ENCODE measurements at places on chromosomes 7 and 10. TPM values are rescaled to one million over a fixed set of nuclear protein-coding genes. Genes with fewer than 3 reads are reported as not detected.

DNA sequence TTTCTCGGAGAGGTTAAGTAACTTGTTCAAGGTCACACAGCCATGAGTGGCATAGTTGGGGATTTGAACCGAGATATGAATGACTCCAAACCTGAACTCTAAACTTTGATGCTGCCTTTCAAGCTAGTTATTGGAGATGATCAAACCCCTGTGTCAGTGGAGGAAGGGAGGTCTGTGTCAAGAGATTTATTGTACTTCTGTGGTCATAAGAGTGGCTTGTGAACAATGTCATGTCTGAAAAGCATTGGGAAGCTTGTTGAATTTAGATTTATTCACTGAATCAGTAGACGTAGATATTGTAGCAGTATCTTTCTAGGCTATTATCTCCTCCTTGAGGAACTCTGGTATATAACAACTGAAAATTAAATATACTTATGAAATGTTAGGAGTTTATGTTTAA is 27.3 kb downstream of the SNX10 start:
- no peak for DNase-seq

DNA sequence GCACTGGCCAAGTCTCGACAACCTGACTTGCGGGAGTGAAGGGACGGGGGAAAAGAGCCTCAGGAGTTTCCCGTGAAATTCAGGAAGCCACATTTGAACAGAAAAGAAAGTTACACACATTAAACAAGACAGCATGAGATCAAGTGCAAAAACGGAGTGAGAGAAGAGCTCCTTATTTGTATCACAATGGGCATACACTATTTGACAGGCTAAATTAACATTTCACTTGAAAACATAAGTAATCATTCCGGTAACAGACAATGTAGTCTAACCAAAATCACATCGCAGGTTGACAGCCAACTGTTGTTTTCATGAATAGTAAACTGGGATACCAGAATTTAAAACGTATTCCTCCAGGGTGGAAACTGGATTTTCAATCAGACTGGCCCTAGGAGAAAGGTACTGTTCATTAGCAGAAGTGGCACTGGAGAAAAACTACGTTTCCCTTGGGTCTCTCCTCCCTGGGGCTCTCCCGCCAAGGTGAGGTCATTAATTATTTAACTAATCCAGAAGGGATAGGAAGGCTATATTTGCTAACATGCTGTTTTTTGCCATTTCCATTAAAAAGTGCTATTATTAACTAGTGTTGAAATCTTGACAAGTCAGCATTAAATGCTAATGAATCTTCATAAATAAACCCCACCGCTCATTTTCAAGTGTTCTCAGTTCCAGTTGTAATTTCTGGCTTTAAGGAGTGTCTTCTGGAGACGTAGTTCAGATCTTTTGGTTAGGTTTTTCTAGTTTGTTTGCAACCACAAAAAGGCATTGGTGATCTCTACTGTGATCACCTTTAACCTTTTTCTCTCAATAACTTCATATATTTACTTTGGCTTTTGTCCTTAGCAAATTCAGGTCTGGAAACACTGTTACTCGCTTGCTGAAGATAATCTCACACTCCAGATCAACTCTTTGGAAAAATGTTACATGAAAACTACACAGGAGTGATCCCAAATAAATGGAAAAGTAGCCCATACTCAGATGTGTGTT is 25.1 kb downstream of the RHEB start:
- no peak for DNase-seq

Gene OR9A2
- not detected for total RNA-seq

Gene TOMM7
- total RNA-seq: 382 TPM

DNA sequence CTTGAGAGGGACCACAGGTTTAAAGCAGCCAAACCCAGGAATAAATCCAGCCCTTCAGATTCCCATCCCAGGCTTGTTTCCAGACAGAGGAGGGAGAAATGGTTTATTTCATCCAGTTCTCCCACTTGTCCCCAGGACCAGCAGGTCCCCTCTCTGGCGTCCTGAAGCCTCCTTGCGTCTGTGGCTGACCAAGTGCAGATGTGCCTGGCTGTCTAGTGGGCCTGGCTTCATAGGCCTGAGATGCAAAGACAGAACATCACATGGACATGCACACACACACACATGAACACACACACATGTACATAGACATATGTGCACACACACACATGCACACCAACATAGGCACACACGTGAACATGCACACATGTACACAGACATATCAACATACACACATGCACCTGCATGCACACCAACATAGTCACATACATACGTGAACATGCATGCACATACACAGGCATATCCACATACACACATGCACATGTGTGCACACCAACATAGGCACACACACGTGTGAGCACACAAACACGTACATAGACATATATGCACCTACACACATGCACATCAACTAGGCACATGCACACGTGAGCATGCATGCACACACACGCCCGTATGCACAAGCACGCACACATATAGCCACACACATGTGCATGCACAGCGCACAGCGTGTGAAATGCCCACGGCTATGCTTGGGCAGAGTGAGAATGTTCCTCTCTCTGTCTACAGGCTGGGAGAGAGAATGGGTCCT is 10.7 kb downstream of the FOXL3 start:
- DNase-seq: no peak

Gene NME8
- not detected for total RNA-seq

Gene LIPF
- total RNA-seq: not detected

DNA sequence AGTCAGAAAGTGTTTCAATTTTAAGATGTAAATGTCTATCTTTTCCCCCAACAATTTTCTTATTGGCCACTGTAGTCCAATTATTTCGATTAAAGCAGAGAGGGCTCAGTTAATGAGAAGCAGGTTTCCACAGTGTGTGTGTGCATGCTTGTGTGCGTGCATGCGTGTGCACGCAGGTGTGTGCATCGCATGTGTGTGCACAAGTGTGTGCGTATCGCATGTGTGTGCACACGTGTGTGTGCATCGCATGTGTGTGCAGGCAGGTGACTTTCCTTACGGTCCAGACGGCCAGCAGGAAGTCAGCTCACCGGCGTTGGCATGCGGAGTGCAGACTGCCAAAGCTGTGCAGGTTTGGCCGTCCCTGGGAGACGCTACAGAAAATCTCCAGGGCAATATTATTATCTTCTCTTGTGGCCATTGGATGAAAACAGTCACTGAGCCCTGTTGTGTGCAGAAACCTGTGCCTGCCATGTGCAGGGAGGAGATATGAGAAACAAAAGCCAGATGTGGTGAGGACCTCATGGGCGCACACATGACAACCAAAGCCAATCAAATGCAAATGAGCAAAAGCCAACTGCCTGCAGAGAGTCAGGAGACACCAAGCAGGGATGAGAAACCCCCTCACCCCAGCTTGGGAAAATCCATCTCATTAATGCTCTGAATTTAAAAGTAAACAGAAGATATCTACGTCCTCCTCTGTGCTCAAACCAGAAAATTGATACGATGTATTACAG is 70.4 kb downstream of the C10orf90 start:
- DNase-seq: no peak

DNA sequence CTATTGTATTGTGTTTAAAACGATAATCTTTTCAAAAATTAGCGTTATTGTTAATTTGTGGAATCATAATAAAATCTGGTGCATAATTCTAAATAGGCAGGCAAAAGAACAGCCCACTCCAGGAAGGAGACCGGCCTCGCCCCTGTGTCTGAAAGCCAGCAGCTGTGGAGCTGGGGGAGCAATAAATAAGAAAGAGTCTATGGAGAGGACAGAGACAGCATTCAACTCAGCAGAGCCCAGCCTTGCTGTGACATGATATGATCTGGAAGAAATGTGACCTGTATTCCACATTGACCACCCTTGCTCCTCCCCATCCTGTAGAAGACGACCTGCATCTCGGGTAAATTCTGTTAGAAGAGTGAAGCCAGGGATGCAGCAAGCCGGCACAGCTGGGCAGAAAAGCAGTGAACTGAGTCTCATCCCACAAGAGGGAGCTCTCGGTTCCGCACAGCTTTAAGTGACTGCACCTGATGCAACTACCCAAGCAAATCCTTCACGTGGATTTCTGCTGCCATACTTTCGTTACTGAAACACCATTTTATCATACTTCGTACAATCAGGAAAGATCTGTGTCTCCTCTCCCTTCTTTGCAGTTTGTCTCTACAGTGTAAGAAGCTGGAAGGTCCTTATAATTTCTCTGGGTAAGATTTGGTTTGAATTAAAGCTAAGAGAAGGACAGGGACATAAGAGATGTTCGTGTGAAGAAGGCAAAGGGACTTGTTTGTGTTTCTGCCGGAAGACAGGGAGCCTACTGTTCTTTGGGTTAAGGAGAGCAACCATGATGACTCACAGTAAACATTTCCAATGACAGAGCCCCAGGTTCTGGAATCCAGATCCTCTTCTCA is 427.1 kb downstream of the GPAM start:
- DNase-seq: peak; percentile 33

Data from H4 (cell line).